ENCODE measurements at places on chromosomes 3 and 15. TPM values are rescaled to one million over a fixed set of nuclear protein-coding genes. Genes with fewer than 3 reads are reported as not detected.

CACNA1D gene
- total RNA-seq = 37.2 TPM

PTPRG gene
- 80.6 TPM for total RNA-seq

DNA sequence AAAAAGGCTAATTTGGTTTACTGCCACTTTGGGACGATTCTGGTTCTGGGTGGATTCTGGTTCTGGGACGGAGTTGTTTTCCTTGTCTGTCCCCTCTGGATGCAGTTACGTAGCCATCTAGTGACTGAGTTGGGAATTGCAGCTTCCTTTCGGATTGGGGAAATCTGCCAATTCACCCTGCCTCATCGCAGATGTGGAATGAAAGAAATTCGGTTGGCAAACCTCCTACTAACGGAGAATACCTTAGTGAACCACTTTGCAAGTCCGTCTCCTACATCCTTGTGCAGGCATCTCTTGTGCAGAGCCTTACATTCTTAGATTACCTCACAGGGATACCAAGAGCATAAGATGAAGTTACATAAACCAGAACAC is 31.5 kb upstream of the AP4E1 start:
- DNase-seq = peak; percentile 90

SLC22A14 gene
- total RNA-seq = 0.31 TPM

ACP3 gene
- 30.8 TPM for total RNA-seq

GRCh38 chr15:90691982-90692773 is 25.0 kb upstream of the BLM start:
- DNase-seq = no peak

ANKRD34C gene
- not detected for total RNA-seq

DNA sequence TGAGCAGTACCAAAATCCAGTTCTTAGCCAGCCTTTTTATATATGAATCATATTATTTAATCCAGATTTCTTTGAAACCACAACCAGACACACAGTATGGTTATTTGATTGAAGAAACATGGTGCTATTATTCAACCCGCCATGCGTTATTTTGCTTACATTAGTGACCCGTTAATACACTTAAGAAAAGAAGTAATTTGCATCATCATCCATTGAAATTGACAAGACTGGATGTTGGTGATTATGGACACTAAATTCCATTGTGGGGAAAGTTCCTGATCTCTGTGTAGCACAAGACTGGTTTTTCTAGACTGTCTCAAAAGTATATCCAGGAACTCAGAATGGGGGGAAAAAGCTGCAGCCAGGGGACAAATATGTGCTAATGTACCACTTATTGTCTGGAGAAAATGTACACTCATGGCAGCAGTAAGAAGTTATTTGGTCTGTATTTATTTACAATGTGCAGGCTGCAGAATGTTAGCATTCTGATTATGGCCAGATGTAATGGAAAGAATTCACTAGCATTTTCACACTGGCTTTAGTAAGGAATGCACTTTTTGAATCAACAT is 80.3 kb downstream of the FILIP1L start:
- DNase-seq = no peak

TPRG1 gene
- 2.8 TPM for total RNA-seq

DNA sequence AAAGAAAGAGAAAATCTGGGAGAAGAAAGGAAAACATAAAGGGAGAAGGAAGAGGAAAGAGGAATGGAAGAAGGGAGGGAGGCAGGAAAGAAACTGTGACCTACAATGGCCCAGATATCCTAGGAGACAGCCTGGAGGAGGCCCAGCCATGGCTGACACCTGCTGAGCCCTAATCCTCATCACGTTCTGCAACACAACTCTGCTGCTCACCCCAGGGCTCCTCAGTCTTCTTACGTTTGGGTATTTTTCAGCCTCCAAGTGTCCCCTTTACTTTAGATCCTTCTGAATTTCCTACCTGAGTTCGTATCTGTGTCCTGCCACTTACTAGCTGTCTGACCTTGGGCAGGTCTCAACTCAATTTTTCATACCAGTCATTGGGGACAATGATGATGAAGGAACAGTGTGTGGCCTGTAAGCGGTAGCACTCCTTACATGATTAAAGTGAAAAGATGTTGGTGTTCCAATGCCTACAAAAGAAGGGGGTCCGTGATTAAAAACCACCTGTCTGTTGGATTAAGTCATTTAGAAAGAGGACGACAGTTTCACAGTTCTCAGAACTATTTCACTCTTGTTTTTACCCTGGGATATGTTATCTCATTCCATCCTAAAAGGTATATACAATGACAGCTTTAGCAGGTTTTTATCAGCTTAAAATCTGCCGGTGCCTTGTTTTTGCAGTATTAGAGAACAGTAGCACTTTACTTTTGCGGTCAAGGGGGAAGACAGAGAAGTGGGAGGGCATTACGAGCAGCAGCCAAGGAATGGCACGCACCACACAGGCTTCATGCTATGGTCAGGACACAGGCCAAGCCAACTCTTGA is 47.4 kb downstream of the CCR4 start:
- no peak for DNase-seq

GRCh38 chr3:162521669-162522068 is 1025.1 kb downstream of the OTOL1 start:
- DNase-seq = no peak

- peak; percentile 28 for DNase-seq
Observed at GRCh38 chr15:93027413-93027812, 61.6 kb downstream of the RGMA start.
